ENCODE measurements at places on chromosomes 13 and 19.

- DNase-seq = no peak
Observed at GRCh38 chr13:110264685-110265275, 42.2 kb downstream of the COL4A1 start.

DNA sequence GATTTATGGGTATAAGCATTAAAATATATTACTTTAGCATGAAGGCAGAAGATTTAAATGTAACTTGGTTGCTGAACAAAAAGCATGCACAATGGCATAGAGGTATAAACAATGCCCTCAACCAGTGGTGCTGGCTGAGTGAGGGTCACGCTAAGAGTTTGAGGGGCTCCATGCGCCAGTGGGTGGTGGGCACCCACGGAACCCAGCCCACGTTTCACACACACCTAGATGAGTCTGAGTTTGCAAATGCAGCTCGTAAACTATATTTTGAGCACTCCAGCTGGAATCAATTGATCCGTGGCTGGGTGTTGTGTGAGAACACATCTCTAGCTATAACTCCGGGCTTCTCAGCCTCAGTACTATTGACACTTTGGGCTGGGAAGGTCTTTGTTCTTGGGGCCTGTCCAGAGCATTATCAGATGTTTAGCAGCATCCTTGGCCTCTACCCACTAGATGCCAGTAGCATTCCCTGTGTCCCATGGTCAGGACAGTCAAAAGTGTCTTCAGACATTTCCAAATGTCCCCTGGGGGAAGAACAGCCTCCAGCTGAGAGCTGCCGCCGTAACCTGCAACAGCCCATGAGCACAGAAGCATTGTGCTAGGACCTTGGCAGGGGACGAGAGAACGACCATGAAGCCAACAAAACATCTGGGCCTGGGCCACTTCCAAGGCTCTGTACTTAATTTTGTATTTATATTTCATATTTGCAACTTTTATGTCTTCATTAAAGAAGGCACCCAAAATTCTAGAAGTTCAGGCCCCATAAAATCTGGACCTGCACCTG is 108.1 kb upstream of the SOX1 start:
- no peak for DNase-seq

DNA sequence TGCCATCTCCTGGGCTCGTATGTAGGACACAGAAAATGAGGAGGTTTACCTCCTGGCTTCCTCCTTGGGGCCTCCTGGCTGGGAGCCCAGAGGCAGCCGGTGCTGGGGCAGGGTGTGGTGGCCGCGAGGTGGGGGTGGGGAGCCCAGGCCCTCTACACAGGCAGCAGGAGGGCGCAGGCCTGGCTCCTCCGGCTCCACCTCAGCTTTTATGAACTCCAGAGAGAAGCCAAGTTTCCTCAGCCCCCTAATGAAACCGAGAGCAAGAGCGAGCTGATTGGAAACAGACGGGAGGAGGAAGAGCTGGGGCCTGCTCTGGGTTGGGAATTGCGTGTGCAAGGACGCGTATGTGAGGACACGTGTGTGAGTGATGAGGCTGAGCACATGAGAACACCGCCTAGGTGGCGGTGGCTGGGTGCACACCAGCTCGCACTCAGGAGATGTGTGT is 23.1 kb downstream of the LYL1 start:
- DNase-seq = peak; percentile 76

DNA sequence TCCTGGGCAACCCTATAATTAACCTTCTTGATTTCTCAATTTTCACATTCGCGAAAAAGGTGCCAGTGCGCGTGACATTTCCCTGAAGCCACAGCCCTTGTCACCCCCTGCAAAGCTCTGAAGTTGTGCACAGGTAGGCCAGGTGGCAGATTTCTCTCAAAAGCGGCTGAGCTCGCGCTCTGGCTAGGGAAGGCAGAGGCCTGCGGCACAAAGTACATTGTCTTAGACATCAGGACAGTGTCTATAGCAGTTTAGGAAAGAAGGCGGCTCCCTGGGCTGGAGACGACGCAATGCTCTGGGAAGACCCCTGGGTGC is 42.9 kb upstream of the ZNF14 start:
- no peak for DNase-seq

DNA sequence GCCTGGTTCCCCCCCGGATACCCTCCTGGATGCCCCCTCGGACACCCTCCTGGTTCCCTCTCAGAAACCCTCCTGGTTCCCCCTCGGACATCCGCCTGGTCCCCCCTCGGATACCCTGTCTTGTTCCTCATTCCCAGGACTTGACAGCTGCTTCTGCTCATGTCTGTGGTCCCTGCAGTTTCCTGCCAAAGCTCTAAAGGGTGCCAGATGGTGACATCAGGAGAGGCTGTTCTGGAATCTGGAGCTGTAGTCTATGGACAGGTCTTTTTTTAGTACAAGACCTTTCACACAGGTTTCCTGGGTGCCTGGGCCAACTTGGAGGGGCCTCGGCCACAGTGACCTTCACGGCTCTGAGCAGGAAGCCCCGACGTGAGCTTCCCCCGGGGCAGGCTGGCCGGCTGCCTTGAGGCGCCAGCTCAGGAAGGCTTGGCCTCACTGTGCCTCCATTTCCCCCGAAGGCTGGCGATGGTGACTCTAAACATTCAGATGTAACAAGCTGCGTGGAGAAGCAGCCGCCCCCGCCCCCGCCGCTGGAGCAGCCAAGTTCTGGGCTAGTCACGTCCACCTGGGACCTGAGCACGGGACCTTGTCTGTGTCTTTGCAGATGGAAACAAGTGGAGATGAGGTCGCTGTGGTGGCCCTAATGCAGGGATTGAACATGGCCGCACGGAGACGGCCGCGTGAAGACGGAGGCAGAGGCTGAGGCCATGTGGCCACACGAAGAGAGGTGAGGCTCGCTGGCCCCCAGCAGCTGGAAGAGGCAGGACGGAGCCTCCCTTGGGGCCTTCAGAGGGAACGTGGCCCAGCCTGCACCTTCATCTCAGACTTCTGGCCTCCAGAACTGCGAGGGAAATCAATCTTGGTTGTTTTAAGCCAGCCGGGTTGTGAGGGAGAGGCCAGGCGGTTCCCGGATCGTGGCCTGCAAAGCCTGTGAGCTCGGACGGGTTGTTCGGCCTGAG is 12.7 kb downstream of the SGTA start:
- DNase-seq = no peak

GRCh38 chr19:13163609-13164342 is 13.6 kb downstream of the IER2 start:
- peak; percentile 85 for DNase-seq

- DNase-seq = no peak
Observed at GRCh38 chr13:37381502-37381901, 217.1 kb downstream of the POSTN start.

- no peak for DNase-seq
Observed at GRCh38 chr13:18947376-18947977, 234.1 kb downstream of the TUBA3C start.

GRCh38 chr13:45276913-45277312 is 64.1 kb downstream of the TPT1 start:
- no peak for DNase-seq

- DNase-seq = peak; percentile 54
Observed at GRCh38 chr19:33293255-33294057, 8.9 kb downstream of the CEBPA start.

- no peak for DNase-seq
Observed at GRCh38 chr13:83423861-83424260, 458.4 kb downstream of the SLITRK1 start.

DNA sequence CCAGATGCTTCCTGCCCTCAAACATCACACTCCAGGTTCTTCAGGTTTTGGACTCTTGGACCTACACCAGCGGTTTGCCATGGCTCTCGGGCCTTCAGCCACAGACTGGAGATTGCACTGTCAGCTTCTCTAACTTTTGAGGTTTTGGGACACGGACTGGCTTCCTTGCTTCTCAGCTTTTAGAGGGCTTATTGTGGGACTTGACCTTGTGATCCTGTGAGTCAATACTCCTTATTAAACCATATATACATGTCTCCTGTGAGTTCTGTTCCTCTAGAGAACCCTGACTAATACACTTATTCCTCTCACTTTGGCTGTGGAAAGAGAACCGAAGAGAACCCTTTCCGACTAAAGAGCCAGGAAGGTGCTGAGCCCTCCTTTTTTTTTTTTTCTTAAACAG is 53.6 kb downstream of the LMO7 start:
- no peak for DNase-seq

- no peak for DNase-seq
Observed at GRCh38 chr19:38763795-38764220, 9.5 kb downstream of the LGALS7 start.

DNA sequence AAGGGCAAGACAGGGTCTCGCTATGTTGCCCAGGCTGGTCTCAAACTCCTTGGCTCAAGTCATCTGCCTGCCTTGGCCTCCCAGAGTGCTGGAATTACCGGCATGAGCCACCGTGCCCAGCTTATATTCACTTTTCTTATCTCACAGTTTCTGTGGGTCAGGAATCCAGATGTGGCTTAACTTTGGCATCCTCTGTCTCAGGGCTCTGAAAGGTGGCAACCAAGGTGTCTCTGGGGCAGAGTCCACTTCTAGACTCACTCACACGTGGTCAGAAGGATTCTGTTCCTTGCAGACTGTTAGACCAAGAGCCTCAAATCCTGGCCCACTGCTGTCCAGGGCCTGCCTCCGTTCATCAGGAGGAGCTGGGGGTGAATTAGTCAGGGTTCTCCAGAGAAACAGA is 7.6 kb upstream of the LMNB2 start:
- peak; percentile 20 for DNase-seq

- no peak for DNase-seq
Observed at GRCh38 chr13:113170511-113170910, 12.1 kb downstream of the PROZ start.

GRCh38 chr13:90293793-90294361 is 1053.6 kb upstream of the MIR17HG start:
- DNase-seq = no peak

- DNase-seq = no peak
Observed at GRCh38 chr19:7897292-7897691, 6.4 kb upstream of the MAP2K7 start.

DNA sequence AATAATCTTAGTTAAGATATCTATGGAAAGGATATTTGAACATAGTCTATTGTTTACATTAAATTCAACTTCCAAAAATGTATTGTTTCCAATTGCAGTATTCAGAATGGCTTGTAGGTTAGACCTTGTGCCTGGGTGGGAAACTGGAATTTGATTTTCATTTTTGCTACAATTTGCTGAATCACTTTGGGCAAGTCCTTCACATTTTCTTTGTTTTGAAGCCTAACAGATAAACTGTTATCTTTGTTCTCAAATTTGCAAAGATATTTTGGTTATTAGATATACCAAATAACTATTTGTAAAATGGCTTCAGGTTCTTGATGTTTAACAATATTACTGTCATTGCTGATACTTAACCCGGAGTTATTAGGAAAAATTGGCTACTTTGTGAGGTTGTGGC is 82.6 kb downstream of the WDFY2 start:
- no peak for DNase-seq

DNA sequence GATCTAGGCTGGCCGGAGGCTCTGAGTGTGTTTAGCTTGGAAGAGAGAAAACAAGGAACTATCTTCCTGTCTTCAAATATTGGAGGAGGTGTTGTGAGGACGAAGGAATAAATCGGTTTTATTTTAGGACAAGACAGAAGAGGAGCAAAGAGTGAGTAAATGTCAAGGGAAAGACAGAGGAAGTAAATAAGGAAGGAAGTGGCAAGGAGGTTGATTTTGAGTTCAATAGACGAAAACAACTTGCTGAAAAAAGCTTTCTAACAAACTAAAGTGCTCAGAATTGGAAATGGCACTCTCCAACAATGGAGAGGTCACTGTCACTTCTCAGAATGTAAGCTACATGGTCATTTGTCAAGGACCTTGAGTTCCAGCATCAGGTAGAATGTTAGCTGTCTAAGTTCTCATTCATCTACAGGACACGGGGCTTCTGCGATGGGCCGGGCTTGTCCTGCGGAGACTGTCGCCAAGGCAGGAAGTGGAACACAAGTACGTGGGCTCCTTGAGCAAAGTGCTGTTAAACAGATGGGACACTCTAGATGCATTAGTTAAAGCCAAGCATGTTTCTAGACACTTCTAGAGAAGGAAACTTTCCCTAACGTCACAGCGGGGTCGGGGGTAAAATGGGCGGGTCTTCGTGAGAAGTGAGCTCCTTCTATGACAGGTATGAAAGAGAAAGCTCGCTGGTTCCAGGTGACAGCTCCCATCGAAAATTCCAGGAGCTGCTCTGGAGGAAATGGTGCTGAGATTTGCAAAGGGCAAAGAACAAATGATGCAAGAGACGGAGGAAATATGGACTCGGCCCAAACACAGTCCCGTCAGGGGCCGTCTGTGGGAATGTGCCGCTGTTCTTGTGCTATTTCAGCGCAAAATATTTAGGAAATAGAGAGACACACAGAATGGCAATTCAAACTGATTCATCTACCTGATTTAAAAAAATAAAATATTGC is 103.9 kb upstream of the UBL3 start:
- DNase-seq = no peak

DNA sequence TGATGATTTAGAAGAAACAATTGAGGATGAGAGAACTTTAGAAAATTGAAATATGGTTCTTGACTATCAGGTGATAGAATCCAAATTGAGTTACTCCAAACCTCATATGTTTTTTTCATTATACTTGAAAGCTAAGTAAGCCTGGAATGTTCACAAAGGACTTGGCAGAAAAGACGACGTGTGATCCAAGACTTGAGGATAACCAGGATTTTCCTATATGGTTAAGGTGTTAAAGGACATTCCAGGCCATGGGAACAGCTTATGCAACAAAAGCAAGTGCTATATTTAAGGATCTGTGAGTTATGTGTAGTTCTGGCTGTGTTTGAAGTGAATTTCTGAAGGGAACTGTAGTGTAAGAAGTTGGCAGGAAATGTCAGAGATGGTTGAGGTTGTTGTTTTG is 52.5 kb downstream of the SLITRK1 start:
- no peak for DNase-seq

DNA sequence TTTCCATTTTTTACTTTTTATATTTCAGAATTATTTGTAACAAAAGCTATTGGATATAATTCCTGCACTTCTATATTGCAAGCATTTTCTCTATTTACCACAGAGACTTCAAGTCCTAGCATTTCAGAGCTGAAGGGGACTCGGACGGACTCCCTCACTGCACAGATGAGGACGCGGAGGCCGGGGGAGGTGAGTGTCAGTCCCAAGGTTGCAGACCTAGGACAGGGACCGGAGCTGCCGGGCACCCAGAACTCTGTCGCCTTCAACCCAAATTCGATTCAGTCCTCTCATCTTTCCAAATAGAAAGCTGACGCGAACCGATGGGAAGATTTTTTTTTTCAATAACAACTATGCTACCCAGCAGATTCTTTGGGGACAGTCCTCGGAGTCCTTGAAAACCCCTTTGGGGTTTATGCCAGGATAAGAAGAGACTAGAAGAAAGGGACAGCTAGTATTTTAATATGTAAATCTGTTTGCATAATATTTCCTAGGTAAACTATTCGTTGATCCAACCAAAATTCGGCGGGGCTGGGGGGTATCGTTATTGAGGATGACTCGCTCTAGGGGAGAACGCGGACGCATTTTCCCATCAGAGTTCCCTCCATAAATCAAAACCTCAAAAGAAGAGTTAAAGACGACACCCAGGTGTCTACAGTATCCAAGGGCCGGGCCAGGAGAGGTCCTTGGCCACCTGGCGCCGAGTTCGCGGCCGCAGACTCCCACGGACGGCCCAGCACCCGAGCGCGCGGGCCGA is 803 bp downstream of the FLT3 start:
- DNase-seq = no peak
